NCI-H1092 (cell line): ENCODE measurements at places on chromosomes 3 and 15.

DNA sequence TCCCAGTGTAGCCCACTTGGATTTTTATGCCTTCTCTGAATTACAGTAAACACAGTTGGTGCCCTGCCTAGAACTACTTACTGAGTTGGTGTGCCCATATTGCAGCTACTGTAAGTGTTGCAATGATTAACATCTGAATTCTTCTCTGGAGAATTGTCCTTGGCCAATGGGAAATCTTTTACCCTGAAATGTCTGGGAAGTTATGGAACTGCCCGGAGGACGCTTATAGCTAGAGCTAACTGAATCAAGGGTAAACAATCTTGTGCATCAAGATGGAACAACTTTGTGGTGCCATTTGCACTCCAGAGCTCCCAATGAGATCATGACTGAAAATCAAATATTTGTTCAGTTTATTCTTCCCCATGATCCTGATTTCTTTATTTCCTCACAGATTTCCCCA lies 246.7 kb upstream of the CBLB start:
- DNase-seq: no peak

GRCh38 chr3:102085431-102086176 lies 236.3 kb downstream of the NFKBIZ start:
- no peak for DNase-seq

DNA sequence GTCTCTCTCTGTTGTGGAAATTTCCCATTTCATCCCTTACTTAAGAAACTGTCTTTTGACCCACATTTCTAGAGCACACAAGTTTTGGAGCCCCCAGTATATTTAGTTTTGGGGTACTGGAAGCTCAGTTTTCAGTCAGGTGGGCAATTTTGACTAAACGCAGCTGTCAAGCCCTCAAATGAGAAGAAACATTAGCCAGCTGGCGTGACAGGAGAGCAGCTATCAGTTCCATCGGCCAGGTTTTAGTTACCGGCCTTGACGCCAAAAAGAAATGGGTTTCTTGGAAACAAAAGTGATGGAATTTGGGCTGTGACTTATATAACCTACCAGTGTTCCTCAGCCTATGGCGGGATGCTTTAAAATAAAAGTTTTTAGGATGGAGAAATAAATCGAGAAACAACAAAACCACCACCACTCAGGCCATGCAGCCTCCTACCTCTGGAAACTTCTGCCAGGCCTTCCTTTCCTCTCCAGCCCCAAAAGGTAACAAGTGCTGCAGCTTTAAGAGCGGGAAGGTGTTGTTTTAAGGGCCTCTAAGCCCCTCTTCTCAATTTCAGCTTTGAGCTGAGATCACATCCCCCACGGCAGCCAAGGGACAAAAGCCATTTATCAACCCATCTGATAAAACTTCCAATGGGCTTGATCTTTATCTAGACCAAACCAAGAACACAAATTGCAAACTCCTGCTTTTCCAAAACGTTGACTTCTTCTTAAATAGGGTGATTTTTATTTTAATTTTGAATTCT lies 18.3 kb downstream of the RGMA start:
- no peak for DNase-seq

- peak; percentile 1 for DNase-seq
Observed at GRCh38 chr15:29870495-29871151, 48.4 kb upstream of the TJP1 start.

DNA sequence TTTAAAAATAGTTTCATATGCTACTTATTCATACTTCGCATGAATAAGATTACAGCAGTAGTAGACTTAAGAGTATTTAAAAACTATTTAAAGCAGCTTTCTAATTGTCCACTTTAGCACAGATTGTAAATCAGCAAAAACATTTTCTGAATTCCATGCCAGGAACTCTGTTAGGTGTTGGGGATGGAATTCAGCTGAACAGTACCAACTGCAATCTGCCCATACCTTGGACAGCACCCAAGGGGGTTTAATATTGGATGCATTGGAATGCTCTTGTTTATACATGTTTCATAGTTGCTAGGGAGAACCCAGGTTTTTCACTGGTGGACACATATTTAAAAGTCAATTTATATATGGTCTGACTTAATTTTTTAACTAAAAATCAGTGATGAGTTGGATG lies 74.8 kb downstream of the PPM1L start:
- no peak for DNase-seq

- DNase-seq: no peak
Observed at GRCh38 chr15:31609906-31610305, 283.3 kb downstream of the KLF13 start.

GRCh38 chr3:190056742-190057141 lies 64.0 kb downstream of the P3H2 start:
- no peak for DNase-seq

GRCh38 chr15:29968895-29969561 lies 113.7 kb upstream of the GOLGA8J start:
- no peak for DNase-seq

- no peak for DNase-seq
Observed at GRCh38 chr3:72203613-72204349, 418.8 kb upstream of the PROK2 start.

DNA sequence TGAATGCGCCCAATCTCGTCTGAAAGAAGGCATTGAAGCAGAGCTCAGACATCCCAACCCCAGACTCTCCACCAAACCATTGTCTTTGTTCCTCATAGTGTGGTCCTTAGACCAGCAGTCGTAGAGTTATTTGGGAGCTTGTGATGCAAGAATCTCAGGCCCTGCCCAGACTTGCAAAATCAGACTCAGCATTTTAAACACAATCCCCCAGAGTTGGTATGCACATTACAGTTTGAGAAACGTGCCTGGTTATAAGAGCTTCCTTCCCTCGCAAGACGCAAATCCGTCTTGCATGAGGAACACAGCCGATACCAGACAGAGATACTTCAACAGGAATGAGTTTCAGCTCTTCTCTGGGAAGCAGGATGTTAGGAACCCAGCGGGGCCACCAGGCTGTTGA lies 38.9 kb upstream of the IREB2 start:
- DNase-seq: no peak

- no peak for DNase-seq
Observed at GRCh38 chr3:181417748-181418147, 294.0 kb upstream of the SOX2 start.

DNA sequence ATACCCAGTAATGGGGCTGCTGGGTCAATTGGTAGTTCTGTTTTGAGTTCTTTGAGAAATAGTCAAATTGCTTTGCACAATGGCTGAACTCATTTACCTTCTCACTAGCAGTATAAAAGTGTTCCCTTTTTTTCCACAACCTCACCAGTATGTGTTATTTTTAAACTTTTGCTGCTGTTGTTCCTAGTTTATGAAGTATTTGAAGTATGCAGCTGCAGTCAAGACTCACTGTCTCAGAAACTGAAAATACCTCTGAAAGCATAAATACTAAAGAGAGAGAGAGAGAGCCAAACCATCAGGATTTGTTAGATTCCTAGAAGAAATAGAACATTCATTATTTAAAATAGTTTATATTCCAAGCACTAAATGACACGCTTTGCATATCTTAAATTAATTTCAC lies 764.2 kb downstream of the NTRK3 start:
- DNase-seq: no peak

DNA sequence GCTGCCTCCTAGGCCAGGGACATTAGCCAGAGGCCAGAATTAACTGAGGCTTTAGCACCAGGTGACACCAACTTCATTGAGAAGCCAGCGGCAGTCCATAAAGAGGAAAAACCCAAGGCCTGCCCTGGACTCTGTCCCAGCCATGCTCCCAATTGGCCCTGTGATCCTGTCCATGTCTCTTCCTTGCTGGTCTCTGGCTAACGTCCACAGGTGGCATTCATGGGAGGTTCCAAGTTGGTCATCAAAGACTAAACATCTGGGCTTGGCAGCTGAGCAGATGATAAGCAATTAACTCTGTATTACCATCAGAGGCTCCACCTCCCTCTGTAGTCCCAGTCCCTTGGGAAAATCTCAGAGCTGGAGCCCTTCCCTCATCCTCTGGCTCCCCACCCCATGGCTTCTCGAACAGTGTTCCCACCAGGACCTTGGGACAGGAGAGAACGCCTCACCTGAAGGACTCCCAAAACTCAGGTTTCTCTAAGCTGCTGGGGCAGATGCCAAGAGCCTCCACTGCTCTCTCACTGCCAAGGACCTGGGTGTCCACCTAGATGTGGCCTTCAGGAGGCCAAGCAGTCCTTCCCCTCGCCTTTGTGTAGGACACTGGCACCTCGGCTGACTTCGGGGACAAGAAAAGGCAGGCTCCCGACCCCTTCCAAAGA lies 40.4 kb downstream of the GOLGA6A start:
- no peak for DNase-seq

DNA sequence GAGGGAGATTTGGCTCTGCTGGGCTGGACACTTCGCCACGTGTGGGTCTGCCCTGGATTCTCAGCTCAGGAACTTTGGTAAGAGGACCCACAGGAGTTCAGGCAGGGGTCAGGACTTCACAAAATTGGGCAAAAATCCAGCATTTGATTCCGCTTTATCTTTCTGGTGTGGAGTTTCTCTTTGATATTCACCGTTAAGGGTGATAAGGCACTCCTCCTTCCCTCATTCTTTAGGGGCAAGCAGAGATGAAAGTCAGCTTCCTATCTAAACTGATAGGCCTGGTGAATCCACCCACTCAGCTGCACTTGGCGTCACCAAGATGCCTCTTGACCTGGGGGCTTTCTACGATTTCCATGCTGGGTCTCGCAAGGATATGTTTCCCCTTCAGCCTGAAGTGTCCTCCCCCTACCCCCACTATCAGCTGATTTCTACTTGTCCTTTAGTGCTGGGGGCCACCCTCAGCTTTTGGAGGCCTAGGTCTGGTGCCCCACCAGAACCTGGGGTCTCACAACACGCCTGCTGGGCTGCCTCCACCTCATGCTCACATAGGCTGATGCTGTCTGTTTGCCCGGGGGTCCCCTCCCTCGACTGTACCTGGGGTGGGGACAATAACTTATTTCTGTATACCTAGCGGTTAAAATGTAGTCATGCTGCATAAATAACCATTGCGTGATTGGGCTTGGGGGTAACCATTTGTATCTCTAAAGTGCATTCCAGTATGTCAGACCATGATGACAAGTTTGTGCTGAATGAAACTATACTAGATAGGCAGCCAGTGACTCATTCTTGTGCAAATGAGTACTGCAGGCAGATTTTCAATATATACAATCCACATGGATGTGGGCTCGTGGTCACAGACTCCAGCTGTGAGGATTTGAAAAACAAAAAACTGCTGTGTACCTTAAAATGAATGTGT lies 248.3 kb downstream of the ADAMTS17 start:
- DNase-seq: no peak

DNA sequence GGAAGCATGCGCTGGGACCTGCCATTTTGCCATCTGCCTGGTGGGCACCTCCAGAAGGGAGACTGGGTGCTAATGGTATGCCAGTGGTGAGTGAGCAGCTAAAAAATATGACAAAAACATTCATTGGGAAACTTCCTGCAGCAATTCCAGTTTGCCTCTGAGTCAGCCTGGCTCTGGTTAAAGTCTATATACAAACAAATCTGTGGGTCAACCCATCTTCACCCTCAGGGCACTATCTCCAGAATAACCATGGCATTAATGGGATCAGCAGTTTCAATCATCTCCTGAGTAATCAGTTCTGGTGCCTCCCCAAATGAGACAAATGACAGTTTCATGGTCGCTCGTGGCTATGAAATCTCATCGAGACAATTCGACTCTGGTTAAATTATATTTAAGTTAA lies 21.5 kb downstream of the FRMD4B start:
- no peak for DNase-seq

DNA sequence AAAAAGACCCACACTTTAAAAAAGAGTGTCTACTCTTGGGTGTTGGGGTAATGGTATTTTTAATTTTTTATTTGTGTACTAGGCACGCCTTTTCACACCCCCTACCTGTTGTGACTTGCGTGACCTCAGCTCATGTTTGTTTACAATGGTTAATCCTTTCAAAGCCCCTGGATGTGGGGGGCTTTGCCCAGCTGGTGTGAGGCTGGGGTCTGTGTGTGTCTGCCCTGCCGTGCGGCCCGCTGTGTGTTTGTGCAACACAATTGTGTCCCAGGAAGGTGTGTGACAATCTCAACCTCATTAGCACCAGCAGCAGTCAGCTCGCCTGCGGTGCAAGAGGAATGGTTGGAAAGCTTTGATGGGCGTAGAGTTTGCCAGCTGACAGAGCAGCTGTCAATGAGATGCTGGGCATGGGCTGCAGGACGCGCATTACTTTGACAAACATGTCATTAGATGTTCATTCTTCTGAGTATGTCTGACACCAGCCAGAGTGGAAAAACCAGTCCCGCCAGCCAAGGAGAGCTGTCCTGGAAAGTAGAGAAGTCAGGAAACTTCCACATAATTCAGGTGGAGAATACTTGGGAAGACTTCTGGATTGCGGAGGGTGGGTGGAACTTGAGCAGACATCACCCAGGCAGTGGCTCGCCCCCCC lies 9.6 kb downstream of the LRRK1 start:
- no peak for DNase-seq

GRCh38 chr3:33646406-33646805 lies 71.6 kb downstream of the CLASP2 start:
- no peak for DNase-seq

DNA sequence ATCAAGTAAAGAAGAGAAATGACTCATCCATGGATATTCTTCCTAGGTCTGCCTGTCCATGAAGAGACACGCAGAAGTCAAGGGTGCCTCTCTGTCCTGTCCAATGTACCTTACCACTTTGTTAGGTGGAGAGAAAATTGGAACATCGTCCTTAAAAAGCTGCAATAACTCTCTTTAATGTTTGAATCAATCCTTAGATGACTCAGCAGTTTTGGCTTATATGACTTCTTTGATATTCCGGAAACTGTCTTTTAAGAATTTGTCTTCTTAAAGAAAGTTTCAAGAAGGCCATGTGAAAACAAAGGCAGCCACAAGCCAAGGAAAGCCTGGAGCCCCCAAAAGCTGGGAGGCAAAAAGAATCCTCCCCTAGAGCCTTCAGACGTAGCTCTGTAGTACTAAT lies 49.2 kb downstream of the MRPL3 start:
- DNase-seq: no peak

GRCh38 chr3:88988906-88989305 lies 118.5 kb upstream of the EPHA3 start:
- no peak for DNase-seq

GRCh38 chr3:9808345-9809037 lies 1.6 kb upstream of the TTLL3 start:
- no peak for DNase-seq

DNA sequence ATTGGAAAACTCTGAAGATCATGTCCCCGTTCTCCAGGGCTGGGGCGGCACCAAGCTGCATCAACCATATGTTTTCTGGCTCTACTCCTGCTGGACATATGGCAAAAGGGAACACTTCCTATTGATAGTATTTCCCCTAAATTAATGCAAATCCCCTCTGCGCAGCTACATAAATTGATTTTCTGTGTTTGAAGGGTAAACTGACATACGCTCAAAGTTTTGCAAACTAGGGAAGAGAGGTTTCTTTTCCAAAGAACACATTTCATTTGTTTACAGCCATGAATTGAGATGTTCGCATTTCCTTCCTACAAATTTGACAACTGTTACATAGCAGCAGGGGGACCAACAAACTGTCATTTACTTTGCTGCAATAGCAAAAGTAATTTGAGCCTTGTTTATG lies 35.9 kb downstream of the CTXND1 start:
- DNase-seq: no peak

GRCh38 chr15:49715211-49715610 lies 94.4 kb downstream of the DTWD1 start:
- DNase-seq: no peak

DNA sequence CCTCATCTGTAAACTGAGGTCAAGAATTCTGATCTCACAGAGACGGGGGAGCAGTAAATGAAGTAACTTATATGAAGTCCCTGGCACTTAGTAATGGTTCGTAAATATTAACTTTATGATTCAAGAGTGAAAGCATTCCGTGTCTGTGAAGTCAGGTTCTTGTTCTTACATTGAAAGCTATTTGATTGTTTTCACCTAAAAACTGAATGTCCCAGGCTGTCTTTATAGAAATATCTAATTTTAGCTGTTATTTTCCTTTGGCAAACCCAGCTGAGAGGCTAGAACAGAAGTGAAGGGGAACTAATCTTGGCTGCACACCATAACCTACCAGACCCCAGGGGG lies 84.5 kb downstream of the CHSY1 start:
- no peak for DNase-seq
